Spleen (tissue), 13 donors: ENCODE measurements at places on chromosomes 7 and 10.
A peak's percentile ranks its signal among the peaks of the same experiment; 100 is the strongest.

DNA sequence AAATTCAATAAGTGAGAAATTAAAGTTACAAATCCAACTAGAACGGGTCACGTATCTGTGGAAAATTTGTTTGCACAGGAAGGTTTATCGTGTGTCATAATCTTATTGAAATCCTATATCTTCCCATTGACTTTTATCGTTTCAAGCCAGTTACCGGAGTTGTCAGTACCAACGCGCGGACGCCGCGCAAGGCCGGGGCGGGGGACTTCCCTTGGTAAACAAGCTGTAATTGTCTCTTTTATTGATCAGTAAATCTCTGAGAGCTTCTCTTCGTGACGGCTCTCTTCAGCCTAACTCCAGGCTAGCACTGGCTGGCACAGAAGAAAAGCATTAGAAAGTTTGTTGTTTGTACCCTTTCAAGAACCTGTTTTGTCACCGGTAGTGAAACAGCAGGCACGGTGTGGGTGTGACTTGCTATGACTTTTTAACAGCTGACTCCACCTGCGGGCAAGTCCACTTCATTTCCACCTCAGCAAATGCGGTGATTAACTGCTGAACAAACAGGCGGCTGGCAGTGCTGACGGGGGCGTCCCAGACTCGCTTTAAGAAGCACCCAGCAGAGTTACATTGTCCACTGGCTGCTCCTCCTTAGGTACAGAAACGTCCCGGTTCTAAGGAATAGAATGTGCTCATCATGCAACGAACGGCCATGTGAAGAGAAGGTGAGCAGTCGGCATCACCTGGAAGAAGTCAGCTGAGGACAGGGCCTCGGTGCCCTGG, 215.8 kb downstream of the MAD1L1 start:
- DNase-seq, result peak; percentile 66

DNA sequence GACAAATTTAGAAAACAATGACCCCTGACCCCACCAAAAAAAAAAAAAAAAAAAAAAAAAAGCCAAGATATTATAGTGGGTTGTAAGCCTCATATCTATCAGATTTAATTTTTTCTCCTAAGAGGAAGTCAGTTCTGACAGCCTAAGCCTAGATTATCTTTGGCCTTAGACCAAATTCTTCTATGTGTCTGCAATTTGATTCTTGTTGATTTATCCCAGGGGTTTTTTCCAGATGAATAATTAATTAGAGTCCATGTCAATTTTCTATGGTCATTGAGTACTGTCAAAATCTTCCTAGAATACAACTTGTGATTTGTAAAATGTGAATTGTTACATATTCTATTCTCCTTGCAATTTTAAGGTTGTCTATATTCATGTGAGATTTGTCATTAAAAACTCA, 151.6 kb upstream of the CACNA2D1 start:
- DNase-seq, result no peak

DNA sequence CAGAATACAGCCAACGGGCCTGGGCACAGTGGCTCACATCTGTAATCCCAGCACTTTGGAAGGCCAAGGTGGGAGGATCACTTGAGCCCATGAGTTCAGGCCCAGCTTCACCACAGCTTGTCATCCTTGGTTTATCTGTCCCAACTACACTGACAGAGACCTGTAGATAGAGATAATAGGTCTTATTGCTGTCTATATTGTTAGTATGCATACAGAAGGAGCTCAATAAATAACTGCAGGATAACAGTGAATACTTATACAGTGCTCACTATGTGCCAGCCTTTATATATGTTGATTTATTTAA, 1.3 kb downstream of the CNPY4 start:
- no peak for DNase-seq

DNA sequence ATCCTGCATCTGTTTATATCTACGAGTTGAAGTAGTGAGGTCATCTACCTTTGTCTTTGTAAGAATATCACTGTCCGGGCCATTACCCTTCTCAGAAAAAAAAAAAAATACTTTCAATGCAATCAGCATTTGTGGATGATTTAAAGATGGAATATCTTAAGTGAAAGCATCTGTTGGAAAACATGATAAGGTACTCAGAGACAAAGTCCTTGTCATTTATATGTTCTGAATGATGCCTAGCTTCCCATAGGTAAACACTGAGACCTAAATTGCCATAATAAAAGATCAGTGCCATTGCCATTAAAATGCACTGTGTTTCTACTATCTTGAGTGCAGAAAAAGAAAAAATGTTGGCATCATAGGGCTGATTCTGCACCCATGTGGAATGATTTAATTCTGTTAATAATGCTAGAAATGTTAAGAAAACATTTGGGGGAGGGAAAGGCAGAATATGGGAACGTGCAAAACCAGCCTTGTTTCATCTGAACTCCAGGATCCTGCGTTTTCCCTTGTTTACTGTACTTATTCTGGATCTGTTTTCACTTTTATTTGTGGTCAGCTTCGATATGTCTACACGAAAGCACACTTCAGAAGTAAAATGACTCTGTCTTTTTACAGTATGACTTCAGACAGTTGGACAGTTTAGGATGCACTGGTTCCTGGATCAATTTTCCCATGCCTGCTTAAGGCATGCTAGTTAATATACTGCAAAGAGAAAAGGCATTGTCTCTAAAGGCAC, 669.8 kb downstream of the SUGCT start:
- no peak for DNase-seq

DNA sequence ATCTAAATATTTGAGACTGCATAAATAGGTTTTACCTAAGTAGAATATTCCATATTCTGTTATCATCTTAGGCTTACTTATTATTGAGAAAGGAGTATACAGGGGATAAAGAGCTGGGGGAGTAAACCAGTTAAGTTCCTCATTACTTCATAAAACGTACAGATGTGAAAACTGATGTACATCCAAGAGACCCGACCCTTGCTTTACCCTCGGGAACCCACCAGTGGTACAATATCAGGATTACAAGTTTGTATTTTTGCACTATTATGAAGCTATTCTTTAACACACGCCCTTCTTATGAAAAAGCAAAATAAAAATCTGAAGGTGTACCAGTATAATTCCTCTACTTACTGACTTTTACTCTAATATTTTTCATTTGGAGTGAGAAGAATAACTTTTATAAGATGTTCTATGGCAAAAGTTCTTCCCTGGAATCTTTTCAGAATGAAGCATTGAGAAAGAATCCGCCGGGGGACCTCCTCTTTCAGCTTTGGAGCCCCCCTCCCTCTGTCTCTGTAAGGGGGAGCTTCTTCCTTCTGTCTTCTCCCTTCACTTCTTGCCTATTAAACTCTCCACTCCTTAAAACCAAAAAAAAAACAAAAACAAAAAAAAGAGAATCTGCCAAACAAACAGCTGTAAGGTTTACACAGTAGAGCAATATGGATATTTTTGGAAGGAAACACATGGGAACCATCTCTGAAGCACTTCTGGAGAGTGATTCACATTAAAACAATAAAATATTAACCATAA, 550.0 kb downstream of the TNS3 start:
- no peak for DNase-seq

GRCh38 chr10:26044141-26044749, 110.2 kb downstream of the MYO3A start:
- no peak for DNase-seq

DNA sequence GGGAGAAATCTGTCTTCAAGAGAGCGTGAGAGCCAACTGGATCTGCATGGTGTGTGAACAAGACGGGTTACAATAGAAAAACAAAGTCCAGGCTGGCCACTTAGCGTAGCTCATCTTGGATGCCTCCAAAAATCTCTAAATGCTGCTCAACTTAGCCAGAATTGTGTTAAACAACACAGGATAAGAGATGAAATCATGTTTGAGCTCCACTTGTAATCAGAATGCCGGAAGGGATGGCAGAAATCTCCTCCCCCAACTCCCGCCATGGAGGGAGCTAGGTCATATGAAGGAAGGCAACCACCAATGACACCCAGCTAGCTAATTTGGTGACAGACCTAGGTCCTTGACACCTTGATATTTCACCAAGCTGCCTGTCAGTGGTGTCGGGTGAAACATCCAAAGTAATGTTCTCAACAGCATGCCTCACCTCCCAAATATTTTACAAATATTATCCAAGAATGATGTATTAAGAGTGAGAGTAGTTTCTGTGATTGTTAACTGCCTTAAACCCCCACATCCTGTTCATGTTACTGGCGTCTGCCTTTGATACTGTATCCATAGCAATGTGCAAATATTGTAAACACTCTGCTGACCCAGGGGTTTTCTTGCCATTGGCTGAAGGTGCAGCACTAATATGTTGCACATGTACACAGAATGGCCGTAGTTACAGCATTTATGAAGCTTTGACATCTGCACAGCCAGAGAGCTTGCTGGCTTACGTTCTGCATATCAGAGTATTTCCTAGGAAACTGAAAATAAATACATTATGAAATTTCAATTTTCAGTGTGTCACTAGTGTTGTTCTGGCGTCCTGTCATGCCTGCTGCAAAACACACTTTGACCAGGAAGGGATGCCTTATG, 25.8 kb downstream of the TMEM254 start:
- no peak for DNase-seq
